Left ventricle myocardium inferior (tissue), 1 donor: ENCODE measurements at places on chromosomes 11 and 22.
A peak's percentile ranks its signal among the peaks of the same experiment; 100 is the strongest.

GRCh38 chr22:18104566-18104965 lies 6.0 kb upstream of the TUBA8 start:
- no peak for DNase-seq

- peak; percentile 10 for DNase-seq
Observed at GRCh38 chr11:70489276-70489675, 90.9 kb downstream of the CTTN start.

- no peak for DNase-seq
Observed at GRCh38 chr11:90590286-90590685, 367.4 kb upstream of the CHORDC1 start.

- no peak for DNase-seq
Observed at GRCh38 chr22:18962308-18962635, 26.2 kb upstream of the PRODH start.

DNA sequence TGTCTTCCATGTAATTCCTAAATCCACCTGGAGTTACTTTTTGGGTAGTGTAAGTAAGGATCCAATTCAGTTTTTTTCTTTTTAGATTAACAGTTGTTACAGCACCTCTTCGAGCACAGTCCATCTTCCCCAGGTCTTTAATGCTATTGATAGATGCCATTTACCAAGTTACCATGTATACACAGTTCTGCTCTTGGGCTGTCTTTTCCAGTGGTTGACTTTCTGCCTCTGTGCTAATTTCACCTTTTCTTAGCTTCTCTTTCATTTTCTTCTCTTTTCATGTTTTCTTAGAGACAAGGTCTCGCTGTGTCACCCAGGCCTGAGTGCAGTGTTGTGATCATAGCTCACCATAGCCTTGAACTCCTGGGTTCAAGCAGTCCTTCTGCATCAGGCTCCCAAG lies 12.0 kb downstream of the ATXN10 start:
- DNase-seq = no peak

- no peak for DNase-seq
Observed at GRCh38 chr11:19253153-19253745, 12.5 kb upstream of the E2F8 start.

DNA sequence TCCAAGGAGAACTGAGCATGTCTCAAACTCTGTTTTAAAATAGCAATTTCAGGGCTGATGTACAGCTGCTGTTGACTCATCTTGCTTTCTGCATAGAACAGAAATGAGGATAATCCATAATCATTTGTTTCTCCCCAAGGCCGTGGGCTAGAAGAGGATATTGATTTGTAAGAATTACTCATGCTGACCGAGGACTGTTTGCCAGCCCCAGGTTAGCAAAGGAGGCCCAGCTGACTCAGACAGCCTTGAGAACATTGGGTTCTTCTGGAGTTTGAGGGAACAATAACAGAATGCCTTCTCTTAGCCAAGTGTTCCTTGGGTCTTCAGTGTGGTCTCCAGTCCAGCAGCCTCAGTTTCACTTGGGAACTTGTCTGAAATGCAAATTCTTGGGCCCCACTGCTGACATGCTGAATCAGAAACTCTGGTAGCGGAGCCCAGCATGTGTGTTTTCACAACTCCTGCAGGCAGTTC lies 92.0 kb downstream of the ZC3H12C start:
- DNase-seq = no peak

GRCh38 chr22:45608763-45609180 lies 62.9 kb upstream of the ATXN10 start:
- no peak for DNase-seq

- DNase-seq = no peak
Observed at GRCh38 chr11:36452236-36452940, 57.7 kb downstream of the TRAF6 start.

DNA sequence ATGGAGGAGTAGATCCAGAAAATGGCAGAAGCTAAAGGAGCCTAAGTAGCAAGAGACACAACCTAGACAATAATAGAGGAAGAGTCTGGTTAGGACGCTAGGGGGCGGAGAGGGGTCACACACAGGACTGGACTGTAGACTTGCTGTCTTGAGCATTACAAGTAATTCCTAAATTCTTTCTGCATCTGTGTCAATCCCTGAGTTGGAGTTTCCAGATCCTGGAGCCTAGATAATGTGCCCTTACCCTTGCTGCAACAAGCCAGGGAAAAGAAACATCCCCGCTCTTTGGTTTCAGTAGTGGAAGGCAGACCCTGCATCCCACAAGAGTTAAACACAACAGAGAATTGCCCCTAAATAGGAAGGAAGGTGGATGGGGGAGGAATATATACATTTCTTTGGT lies 14.9 kb upstream of the CCDC73 start:
- DNase-seq = peak; percentile 37

GRCh38 chr22:35960854-35961253 lies 67.8 kb downstream of the RBFOX2 start:
- no peak for DNase-seq

- DNase-seq = no peak
Observed at GRCh38 chr11:96073536-96073935, 149.6 kb upstream of the MTMR2 start.

- peak; percentile 68 for DNase-seq
Observed at GRCh38 chr22:31347251-31348008, 1.3 kb upstream of the PATZ1 start.

DNA sequence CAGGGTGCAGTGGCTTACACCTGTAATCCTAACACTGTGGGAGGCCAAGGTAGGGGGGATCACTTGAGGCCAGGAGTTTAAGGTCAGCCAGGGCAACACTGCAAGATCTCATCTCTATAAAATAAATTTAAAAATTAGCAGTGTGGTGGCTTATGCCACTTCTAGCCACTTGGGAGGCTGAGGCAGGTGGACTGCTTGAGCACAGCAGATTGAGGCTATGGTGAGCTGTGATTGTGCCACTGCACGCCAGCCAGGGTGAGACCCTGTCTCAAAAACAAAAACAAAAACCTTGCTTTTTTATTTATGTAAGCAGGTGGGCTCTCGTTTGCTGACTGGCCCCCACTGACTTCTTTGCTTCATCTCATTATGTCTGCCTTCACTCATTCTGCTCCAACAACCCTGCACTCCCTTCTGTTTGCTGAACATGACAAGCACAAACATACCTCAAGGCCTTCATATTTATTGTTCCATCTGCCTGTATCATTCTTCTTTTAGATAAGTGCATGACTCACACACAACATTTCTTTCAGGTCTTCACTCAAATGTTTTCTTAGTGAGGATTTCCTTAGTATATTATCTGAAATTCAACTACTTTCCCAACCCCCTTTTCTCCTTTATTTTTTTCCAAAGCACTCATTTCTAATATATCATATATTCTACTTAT lies 32.4 kb upstream of the CLNS1A start:
- DNase-seq = no peak

- no peak for DNase-seq
Observed at GRCh38 chr11:134527382-134528243, 115.6 kb upstream of the B3GAT1 start.

- no peak for DNase-seq
Observed at GRCh38 chr11:80958987-80959386, 1518.2 kb upstream of the TENM4 start.

- no peak for DNase-seq
Observed at GRCh38 chr22:38783095-38783615, 10.8 kb downstream of the DNAL4 start.

- no peak for DNase-seq
Observed at GRCh38 chr11:92329137-92329536, 104.5 kb downstream of the FAT3 start.

- no peak for DNase-seq
Observed at GRCh38 chr11:131591051-131591461, 220.6 kb downstream of the NTM start.

- DNase-seq = no peak
Observed at GRCh38 chr11:132248580-132248979, 878.2 kb downstream of the NTM start.

DNA sequence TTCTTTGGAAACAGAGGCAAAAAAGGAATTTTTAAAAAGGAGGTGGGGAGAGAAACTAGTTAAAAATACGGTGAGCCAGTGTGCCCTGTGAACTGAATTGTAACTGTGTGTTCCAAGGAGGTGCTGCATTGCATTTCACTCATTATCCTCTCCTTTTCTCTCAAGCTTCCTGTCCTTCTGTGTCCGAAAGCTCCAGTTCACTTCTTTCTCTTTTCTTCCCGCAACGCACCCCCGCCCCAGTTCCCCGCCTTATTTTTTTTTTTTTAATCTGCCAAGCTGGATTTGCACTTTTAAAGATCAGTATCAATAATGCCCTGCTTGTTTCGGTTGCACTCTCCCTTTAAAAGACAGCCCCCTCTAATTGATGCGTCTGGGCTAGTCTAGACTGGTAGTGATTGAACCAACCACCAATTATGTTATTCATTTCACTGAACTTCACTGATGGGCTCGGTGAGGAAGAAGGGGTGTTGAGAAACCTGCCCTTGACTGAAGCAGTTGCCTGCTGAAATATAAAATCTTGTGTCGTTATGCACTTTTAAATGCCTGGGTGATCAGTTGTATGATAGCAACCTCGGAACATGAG lies 18.5 kb downstream of the BLID start:
- DNase-seq = no peak

DNA sequence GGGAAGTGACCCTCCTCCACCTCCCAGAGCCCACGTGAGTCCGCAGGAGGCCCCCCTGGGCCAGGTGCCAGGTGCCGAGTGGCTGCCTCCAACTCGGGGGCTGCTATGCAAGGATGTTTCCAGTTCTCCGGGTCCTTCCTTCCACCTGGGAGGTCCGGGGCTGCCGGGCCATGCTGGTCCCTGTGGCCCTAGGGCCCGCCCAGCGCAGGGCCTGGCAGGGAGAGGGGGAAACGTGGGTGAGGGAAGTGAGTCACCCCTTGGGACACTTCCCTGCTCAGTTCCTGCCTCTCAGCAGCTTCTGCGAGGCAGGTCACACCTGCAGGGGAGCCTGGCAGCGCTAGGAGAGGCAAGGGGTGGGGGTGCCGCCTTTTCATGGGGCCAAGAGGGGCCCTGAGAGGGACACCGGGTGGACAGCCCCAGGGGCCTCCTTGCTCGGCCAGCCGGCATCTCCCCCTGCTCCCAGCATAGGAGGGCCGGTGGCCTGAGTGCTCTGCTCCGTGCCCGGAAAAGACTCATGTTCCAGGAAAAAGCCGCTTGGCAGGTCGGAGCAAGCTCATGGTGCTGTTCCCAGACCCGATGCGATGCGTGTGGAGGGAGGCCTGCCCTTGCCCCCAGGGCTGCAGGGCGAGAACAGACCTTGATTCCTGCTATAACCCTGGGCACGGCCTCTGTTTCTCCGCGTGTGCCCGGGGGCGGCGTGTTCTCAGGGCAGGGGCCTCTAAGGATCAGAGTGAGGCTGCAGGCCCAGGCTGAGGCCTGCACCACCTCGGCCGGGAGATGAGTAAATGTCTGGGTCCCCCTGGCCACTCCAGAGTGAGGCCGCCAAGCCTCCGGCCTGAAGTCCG lies 30.3 kb upstream of the WNT7B start:
- peak; percentile 63 for DNase-seq
